ENCODE measurements at places on chromosomes 12 and 14.

DNA sequence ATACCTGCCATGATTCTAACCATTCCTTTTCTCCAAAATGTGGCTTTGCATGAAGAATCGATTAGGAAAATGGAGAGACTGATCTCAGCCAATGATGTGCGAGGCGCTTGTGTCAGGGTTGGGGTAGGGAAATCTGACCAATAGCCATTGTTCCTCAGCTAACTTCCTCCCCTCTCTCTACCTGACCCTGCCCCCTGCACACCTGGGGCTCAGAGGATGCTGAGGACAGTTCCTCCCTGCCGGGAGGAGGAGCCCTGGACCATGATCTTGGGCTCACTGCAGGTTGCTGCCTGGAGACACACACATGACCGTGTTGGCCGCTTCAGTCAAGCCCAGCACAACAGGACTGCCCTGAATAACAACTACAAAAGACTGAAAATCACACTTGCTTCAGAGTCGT is 119.8 kb upstream of the SFSWAP start:
- DNase-seq, result no peak

DNA sequence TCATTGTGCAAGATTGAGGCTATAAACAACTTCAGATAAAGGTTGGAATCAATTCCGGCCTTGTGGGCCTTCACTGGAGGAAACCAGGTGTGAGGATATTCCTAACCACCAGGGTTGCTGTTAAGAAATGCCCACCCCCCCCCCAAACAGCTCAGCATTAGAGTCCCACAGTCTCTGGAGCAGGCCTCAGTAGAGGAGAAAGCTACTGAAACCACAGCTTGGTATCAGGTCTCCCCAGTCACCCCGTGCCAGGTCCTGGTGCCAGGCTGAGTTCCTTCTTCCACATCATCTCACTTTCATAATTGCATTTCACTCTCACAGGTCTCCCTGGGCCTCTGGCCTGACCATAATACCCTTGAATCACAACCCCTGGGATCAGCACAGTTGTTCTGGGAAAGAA is 12.5 kb downstream of the GALNT6 start:
- DNase-seq, result no peak

DNA sequence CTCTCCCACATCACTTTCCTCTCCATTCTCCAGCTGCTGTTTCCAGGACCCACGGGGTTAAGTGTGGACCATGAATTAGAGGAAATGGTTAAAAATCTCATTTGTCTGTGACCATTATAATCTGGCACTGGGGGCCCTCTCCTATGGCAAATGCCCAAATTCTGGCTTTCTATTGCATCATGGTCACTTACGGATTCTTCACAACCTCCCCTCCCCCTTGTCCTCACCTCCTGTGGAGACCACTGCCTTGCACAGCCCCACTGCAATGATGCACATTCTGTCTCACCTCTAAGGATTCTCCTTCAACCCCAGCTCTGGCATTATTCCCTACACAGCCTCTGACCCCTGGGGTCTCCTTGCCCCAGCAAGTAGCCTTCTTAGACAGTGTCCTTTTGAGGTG is 18.9 kb downstream of the BCAT1 start:
- no peak for DNase-seq

- DNase-seq, result no peak
These were observed 3.5 kb upstream of the NID2 start for GRCh38 chr14:52072266-52072780.

DNA sequence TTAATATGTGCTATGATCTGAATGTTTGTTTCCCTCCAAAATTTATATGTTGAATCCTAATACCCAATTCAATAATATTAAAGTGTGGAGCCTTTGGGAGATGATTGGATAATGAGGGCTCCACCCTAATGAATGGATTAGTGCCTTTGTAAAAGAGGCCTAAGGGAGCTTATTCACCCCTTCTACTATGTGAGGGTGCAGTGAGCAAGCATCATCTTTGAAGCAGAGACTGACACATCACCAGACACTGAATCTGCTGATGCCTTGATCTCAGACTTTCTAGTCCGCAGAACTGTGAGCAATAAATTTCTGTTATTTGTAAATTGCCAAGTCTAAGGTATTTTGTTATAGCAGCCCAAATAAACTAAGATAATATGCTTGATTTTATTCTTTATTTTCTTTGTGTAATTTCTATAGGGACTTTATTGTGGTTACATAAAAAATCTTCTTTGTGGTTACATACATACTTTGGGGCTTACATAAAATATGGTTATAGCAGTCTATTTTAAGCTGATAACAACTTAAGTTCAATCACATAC is 131.1 kb upstream of the SLC38A2 start:
- DNase-seq, result peak; percentile 70

DNA sequence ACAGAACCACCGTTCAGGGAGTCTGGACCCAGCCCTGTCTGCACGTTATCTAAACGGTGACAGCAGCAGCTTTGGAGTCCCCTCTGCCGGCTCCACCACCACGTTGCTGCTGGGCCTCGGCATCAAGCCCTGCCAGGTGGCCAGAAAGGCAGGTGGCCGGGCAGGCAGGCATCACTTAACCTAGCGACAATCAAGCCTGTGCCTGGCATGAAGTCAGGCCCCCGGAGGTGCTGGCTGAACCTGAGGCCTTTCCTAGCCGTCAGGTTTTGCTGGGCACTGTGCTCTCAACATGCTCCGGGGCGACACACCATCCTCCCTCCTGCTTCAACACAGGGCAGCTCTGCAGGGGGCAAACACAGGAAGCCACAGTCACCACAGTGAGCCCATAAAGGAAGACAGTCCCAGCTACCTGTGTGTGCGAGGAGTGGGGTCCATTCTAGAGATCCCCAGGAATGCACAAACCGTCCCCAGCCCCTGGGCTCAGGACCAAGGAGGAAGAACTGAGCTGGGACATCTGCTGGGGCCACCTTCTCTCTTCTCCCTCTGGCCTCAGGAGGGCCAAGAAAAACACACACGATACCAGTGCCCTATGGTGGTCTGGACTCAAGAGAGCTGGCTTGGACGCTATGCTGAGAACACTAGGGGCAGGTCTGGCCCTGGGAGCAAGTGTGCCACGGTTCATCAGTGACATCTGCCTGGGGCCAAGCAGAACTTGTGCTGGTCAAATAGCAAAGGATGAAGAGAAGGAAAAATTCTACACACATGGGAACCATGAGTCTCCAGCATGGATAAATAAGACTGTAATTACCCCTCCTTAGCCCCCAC is 44.7 kb downstream of the CCDC88C start:
- no peak for DNase-seq

DNA sequence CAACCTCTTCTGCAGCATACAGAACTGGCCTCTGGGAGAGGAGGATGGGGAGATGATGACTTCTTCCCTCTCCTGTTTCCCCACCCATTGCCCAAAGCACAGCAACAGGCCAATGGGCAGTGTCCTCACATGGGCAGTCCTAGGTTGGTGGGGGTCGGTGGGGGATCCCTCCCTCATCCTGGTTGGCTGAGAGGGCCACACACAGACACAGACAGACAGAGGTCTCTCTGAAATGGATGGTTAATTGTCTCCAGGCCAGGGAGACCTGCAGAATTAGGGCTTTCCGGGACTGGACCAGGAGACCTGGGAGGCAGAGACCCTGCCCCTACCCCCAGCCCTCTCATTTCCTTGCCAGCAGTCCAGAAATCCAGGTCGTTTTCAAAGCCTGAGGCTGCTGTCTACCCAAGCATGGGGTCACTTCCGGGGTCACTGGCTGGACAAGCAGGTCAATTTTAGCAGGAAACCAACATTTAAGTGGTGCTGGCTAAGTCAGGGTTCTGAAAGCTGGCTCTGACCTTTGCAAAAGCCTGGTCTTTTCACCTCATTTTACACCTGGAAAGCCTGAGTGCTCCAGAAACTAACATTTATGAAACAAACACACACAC is 48.6 kb upstream of the TBX3 start:
- no peak for DNase-seq

DNA sequence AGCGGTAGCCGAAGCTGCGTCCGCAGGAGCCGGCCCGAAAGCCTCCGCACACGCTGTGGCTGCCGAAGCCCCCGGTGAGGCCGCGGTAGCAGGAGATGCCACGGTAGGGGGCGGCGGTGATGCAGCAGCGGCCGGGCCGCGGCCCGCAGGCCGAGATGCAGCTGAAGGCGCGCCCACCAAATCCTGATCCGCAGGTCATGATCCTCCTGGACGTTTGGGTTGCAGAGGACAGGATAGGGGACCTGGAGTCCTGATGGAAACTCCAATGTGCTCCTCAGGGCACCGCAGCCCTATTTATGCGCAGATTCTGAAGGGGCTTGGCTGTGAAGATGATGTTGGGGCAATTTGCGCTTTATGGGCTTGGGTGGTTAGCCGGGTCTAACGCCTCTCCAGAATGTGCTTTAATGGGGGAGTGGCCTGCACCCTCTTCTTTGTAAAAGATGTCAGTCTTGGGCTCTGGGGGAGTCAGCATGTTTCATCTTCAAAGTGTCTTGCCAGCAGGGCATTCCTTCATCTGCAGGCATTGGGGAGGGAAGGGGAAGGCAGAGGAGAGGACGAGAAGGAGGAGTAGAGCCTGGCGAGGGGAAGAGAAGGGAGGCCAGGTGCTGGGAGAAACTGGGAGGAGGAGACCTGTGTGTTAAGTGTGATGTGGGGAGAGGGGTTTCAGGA is at the start of gene KRT81:
TSS of gene KRT81 (minus strand) at position 268 of the 669 bp plus-strand sequence. CDS start at position 199, 69 bp downstream.
- DNase-seq, result no peak

- peak; percentile 2 for DNase-seq
These were observed 194.3 kb downstream of the CPNE8 start for GRCh38 chr12:38711054-38711453.

DNA sequence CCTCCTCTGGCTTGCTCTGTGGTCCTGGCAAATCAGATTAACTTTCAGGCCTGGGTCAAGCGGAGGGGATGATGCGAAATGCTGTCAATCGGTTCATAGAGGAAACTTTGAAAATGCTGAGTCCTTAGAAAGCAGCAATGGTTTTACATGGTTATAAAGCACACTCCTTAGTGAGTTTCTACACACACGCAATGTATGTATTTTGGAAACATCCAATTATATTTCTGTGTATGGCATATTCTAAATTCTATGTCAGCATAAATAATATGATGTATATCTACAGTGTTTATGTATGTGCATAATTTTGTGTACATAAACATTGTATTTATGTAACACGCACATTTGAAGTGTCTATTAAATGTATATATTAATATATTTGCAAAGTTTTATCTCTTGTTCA is 118.0 kb upstream of the ARID2 start:
- DNase-seq, result no peak

- no peak for DNase-seq
These were observed 202.1 kb upstream of the KITLG start for GRCh38 chr12:88782351-88782750.

- no peak for DNase-seq
These were observed 67.2 kb downstream of the SLC8A3 start for GRCh38 chr14:70121521-70121920.

DNA sequence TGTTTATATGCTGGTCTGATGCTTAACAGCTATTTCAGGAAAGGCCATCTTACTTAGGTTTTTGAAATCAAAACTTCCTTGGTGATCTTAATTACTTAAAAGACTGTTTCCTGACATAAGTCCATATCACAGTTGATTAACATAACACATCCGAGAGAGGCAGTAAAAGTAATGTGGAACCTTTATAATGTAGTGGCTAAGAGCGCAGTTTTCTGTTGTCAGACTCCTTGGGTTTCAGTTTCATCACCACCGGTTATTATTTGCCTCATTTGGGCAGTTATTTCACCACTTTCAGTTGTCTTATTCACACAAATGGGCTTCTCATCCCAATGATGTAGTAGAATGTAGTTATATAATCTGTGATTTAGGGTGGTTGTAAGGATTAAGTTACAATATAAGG is 30.9 kb downstream of the TBC1D15 start:
- no peak for DNase-seq

- peak; percentile 3 for DNase-seq
These were observed 2.8 kb downstream of the SLC5A8 start for GRCh38 chr12:101207086-101207780.

DNA sequence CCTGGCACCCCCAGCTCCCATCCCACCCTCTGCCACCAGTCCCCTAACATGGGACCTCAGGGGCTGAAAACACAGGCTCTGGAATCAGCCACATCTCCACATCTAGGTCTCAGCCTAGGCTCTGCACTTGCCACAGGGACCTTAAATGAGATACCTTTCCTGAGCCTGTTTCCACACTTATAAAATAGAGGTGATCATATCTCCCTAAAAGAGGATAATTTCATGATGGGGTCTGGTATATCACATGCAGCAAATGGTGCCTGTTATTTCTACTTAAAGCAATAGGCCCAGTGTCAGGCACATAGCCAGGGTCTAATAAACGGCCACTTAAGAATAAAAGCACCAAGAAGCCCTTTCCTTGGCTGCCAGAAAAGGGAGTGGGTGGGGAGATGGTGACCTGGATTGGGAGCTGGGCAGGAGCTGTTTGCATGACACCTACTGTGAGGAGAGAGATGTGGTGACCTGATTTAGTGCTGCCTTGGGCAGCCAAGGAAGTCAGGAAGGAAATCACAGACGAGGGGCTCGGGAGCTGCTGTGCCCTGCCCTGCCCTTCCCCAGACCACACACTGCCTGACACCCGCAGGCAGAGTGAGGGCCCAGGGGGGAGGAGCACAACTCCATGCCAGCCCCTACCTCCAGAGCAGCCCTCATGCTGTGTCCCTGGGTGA is 71.2 kb downstream of the IRF2BPL start:
- DNase-seq, result no peak

DNA sequence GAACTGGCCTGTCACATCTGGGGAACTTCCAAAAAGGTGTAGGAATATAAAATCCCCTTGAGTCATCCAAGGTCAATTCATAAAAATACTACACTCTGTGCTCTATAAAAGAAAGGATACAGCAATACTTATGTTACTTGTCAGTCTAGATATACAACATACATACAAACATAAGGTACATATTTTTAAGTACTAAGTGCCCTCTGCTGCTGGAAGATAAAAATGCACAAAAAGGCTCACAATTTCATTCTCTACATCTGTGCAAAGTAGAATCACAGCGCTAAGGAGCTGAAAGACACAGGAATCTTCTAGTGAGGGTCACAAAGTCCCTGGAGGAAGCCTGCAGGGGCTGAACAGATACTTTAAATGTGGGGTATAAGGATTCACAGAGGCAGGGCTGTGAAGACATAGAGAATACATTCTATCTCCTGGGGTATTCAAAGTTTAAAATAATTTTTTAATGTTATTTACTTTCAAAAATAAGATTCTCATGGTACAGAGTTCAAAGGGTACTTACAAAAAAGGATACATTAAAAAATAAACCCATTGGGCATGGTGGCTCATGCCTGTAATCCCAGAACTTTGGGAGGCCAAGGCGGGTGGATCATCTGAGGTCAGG is 10.2 kb upstream of the GOLGA5 start:
- peak; percentile 50 for DNase-seq

GRCh38 chr12:5921966-5922899 is 22.8 kb downstream of the ANO2 start:
- no peak for DNase-seq

DNA sequence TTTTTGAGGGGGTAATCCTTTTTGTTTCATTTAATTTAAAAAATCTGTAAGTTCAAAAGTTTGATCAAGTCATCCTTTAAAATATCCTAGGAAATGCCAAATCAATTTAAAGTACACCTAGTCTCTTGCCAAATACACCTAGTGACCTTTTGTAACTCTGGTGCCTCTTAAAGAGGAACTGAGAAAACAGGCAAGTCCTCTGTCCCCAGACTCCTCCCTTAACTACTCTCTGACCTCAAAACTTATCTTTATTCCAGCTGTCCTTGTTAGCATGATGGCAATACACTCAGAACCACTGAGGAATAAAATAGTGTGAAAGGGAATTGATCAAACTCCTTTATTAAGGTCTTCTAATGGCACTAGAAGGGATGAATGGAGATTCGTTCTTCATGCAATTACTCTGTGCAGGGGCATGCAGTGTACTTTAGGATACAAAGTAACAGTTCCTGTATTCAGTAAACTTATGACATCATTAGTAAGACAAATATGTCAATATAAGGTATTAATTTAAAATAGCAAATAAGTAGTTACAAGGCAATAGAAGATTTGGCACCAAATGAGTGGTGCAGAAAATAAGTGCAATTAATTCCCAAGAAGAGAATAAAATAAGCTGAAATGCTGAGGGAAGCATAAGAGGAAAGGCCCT is 3.3 kb downstream of the FAR2 start:
- no peak for DNase-seq

All from mammary epithelial cell (primary cell).